ENCODE measurements at places on chromosomes 13 and 19.
A peak's percentile ranks its signal among the peaks of the same experiment; 100 is the strongest.

DNA sequence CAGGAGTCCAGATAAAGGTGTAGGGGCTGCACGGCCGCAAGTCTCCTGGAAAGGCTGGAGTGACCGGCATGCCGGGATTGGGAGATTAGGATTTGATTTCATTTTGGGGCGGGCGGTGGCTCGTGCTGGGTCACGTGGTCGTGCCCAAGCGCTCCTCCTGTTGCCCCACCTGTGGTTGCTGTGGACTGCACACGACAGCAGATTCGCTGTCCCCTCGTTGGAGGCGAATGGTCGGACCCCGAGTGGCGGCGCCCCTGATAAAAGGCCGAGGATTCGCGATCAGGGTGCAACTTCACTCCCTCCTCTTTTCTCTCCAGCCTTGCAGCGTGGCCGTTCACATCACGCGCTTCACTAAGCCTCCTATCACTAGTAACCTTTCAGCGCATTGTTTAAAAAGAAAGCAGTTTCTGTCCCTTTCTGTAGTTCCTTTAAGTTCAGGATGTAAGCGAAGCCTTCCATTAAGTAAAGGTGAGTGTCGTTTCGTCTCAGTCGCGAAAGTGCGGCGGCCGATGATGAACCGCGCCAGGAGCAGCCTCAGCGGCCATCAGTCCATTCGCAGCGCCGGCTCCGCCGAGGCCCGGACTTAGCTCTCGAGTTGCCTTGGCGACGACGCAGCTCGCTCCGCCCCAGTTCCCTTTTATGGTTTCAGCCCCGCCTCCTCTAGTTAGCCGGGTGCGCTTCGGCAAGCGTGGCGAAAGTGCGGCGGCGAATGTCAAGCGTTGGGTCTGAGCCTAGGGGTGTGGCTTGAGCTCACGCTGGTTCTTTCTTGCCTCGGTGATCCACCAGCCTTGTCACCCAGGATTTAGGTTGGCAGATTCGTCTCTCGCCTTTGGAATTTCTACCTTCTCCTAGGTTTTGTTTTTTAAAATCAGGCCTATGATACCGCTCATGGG, 1.7 kb upstream of the PPP1R37 start:
- DNase-seq = peak; percentile 95

DNA sequence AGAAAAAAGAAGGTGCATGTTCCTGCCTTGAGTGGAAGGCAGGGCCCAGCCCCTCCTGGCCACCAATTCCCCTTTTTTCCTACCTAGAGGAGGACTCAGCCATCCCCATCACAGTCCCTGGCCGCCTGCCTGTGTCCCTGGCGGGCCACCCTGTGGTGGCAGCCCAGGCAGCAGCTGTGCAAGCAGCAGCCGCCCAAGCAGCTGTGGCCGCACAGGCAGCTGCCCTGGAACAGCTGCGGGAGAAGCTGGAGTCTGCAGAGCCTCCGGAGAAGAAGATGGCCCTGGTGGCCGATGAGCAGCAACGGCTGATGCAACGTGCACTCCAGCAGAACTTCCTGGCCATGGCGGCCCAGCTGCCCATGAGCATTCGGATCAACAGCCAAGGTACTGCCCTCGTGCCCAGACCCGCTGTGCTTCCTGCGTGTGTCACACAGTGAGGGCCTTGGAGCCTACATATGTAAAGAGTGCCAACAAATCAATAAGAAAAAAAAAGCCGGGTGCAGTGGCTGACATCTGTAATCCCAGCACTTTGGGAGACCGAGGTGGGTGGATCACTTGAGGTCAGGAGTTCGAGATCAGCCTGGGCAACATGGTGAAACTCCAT, 17.6 kb upstream of the WDR18 start:
- DNase-seq = no peak

GRCh38 chr13:57128909-57129308, 11.8 kb upstream of the PRR20A start:
- DNase-seq = no peak

- peak; percentile 10 for DNase-seq
Observed at GRCh38 chr19:52398081-52398441, 412 bp downstream of the ZNF528 start.

- no peak for DNase-seq
Observed at GRCh38 chr13:79904581-79904980, 423.6 kb downstream of the NDFIP2 start.

GRCh38 chr13:94209117-94209516, 270.4 kb downstream of the DCT start:
- no peak for DNase-seq

DNA sequence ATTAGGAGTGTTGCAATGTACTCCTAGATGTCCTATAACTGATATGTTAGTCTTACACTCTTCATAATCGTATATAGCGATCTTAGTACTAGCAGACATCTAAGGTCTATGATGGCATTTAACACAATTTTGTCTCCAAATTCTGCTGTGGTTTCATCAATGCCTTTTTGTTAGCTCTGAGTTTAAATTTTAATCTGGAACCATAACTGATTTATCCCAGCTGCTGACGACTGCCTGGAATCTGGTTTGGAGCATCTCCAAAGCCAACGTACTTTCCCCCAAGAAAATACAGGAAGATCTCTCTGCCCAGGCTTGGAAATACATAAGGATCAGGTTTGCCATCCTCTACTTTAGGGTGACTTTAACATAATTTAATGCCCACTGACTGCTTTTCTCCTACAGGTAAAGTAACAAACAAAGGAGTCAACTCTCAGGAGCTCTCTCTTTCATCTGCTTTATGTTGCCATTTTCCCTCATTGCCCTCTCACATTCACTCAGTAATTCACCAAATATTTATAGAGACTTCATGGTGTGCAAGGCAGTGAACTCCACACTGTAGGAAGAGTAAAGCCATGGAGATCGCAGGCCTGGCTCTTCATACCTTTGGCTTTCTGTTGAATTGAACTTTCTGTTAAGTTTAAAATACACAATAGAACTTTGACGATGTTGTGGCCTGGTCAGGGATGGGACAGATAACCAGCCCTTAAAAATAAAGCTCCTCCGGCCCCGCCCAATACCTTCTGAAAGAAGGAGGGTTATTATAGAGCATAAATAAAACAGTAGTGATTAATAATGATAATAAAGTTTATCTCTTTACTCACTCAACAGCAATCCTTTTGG, 23.3 kb upstream of the SPART start:
- DNase-seq = no peak

DNA sequence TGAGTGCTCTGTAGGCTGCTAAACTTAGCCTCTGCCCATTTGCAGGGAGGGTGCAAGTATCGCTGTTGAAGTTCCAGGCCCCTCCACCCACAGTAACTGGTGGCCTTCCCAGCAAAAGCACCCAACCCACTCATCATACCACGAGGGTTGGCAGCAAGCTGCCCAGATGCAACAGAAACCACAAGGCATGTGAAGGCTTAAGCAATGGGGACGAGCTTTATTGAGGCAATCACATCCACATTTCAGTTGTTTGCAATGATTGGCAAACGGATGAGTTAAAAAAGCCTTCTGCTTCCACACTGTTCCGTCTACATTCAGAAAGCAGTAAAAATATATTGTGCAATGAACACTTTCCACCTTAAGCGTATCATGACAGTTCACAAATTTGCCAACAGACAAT, 10.3 kb downstream of the GJB6 start:
- no peak for DNase-seq

- no peak for DNase-seq
Observed at GRCh38 chr19:50908336-50908735, 2.9 kb downstream of the KLK4 start.

DNA sequence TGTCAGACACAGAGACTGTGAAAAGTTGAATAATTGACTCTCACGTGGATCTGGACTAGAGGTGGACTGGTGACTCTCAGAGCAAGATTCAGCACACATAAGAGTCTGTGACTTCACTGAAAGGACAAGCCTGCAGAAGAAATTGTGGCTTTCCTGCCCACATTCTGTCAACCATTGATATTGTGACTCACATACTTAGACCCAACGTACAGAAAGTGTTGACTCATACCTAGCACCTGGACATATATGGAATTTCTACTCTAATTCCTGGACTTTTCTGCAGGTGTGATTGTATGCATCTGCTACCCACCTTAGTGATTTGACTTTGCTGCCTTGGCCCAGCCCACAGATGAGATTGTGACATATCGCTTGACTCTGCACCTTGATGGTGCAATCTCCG, 15.6 kb upstream of the ZNF730 start:
- no peak for DNase-seq

DNA sequence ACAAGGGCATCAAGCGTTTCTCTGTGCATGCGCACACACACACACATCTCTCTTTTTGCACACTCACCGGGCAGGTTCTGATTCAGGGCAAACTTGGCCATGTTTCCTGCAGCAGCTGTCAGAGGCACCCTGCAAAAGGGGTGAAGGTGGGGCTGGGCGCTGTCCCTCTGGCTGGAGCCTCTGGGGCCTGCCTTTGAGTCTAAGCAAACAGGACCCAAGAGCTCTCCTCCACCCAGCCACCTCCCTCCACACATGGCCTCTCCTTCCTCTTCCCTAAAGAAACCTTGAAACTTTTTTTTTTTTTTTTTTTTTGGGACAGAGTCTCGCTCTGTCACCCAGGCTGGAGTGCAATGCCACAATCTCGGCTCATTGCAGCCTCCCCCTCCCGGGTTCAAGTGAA, 5.3 kb downstream of the KANK3 start:
- no peak for DNase-seq

GRCh38 chr19:54662730-54663129, at the start of gene LILRB4:
LILRB4 (plus strand) TSS chr19:54662985; CDS start chr19:54663034, 49 bp downstream.
- no peak for DNase-seq

DNA sequence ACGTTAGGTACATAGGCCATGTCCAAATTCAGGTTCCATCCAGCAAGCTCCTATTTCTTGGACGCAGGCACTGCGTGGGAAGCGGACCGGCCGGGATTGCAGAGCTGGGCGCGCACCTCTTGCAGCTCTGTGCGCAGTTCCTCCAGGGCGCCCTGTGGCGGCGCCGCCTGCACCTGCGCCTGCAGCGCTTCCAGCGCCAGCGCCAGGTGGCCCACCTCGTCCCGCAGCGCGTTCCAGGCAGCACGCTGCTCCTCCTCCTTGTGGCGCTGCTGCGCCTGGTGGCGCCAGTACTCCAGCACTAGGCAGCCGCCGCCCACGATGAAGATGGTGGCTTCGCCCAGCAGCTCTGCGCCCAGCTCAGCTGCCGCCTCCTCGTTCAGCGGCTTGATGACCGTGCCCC, 31.1 kb downstream of the OPA3 start:
- DNase-seq = no peak

- DNase-seq = no peak
Observed at GRCh38 chr19:51467864-51468544, 9.8 kb upstream of the SIGLEC8 start.

Data from stimulated activated naive CD8-positive, alpha-beta T cell treated with anti-CD3 and anti-CD28 coated beads, Interleukin-15, Interleukin-2, amounts not matched to agents 100 U/mL and 50 U/mL, for 24 hours (primary cell).